ENCODE measurements at places on chromosomes 11 and 22. TPM values are rescaled to one million over a fixed set of nuclear protein-coding genes. Genes with fewer than 3 reads are reported as not detected.

Gene MYRF
- polyA plus RNA-seq, result 0.79 TPM

Gene GRAMD1B
- 0.84 TPM for polyA plus RNA-seq

Gene SRRD
- 11.7 TPM for polyA plus RNA-seq

Gene EXPH5
- polyA plus RNA-seq, result 0.33 TPM

DNA sequence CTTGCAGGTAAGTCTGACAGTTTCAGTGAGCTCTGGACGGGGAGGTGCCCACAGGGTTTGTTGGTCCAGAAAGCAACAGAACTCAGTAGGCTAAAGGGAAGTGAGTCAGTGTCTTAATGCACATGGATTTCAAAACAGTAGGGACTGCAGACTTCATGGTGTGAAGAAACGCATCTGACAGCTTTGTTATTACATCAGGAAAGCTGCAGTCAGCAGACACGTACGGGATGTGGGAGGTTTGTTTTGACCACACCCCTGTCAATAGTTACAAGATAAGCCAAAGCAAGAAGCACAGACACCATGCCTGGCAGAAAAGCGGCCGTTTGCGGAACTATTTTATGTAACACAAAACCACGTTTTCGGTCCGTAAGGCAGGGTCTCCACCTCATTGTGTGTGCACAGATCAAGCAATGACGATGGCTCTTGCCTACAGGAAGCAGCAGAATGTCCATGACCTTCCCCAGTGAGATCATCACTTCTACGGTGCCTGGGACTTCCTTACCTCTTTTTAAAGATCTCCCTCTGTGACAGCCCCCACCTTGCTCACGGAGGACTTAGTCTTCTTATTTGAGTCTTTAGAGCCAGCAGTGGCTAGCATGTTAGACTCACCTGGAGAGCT lies 58.2 kb upstream of the FTH1 start:
- peak; percentile 39 for DNase-seq

DNA sequence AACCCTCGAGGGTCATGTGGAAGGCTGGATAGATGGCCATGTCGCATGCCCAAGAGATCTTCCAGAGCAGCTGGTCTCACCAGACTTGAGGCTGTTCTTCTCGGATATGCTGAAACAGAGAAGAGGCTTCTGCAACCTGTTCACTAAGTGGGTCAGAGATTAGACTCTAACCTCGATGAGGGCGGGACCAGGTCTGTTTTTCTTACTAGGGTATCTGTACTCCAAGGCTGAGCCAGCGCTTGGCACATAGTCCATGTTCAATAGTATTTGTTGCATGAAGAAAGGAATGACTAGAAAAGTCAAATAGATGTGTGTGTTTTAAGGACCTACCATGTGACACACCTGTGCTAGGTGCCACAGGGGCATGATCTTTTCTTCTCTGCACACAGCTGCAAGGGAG lies 43.6 kb downstream of the ABTB2 start:
- DNase-seq, result no peak
